ENCODE measurements at places on chromosomes 3 and 15. TPM values are rescaled to one million over a fixed set of nuclear protein-coding genes. Genes with fewer than 3 reads are reported as not detected.

DNA sequence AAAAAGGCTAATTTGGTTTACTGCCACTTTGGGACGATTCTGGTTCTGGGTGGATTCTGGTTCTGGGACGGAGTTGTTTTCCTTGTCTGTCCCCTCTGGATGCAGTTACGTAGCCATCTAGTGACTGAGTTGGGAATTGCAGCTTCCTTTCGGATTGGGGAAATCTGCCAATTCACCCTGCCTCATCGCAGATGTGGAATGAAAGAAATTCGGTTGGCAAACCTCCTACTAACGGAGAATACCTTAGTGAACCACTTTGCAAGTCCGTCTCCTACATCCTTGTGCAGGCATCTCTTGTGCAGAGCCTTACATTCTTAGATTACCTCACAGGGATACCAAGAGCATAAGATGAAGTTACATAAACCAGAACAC is 31.5 kb upstream of the AP4E1 start:
- no peak for DNase-seq

GRCh38 chr3:187811585-187812250 is 66.5 kb upstream of the BCL6 start:
- no peak for DNase-seq

- DNase-seq = peak; percentile 38
These were observed 68.9 kb upstream of the ARL8B start for GRCh38 chr3:5053021-5053831.

The ZIC4 gene
- polyA plus RNA-seq = not detected

GRCh38 chr15:26665957-26666791 is 106.7 kb downstream of the GABRB3 start:
- DNase-seq = no peak

The GOLGA6L10 gene
- polyA plus RNA-seq = 2.9 TPM

DNA sequence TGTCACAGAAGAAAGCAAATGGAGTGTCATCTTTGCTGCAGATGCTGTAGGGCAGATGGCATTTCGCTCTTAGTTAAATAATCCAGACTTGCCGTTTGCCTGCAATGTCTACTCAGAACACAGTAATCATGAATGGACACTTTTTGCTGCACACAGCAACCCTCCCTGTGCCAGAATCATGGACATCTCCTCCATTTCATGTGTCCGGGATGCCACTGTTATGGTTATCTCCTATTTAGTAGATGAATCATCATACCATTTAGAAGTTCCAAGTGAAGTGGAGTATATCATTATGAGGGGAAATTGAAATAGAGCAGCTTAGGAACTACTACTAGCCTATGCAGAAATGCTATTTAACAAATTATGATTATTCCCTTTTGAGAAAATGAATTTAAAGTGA is 118.5 kb downstream of the DUT start:
- DNase-seq = no peak

- no peak for DNase-seq
These were observed 122.1 kb downstream of the CNTN6 start for GRCh38 chr3:1214933-1215332.

- DNase-seq = peak; percentile 37
These were observed 5.2 kb upstream of the FURIN start for GRCh38 chr15:90862964-90863778.

The NANOGP8 gene
- not detected for polyA plus RNA-seq

DNA sequence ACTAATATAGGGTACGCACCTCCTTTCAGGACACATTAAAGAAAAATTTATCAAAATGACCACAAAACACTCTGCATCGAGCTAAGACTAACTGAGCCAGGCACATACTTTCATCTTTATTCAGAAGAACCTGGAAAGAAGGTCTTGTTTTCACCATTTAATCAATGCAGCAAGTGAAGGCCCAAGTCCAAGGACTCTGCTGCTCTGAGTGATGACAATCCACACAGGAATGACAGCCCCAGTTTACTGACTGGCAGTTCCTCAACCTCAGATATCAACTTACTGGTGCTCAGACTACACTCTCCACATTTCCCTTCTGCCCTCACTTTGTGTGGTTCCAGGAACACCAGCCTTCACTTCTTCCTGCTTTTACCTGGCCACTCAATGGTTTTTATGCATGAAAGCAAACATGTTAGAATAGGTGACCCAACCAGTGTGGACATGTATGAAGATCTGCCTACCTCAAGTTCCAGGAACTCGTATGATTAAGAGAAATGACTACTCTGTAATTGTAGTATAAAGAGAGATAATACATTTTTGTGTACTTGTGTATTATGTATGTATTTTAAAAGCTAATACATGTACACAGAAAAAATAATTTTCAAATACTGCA is 29.1 kb upstream of the RASA2 start:
- DNase-seq = no peak

DNA sequence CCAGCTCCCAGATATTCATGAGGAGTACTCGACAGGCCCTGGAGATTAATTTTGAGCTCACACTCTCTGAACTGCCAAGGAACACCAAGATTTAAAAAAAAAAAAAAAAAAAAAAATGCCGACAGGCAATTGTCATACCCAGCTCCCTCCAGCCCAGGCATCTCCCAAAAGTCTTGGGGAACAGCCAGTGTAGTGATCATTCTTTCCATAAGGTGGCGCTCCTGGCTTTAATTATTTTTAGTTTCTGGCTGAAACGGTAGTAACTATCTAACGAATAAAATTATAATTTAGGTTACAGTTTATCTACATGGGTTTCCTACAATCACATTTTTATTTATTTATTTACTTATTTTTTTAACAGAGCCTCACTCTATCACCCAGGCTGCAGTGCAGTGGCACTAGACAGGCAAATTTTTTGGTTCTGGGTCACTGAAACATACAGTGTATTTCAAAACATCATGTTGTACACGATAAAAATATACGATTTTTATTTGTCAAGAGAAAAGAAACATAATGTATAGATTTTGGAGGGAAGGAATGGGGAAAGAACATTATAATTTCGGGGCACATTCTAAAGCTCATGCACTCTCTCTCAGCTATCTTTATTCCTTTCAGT is 157.3 kb downstream of the ADAMTS9 start:
- DNase-seq = peak; percentile 70

DNA sequence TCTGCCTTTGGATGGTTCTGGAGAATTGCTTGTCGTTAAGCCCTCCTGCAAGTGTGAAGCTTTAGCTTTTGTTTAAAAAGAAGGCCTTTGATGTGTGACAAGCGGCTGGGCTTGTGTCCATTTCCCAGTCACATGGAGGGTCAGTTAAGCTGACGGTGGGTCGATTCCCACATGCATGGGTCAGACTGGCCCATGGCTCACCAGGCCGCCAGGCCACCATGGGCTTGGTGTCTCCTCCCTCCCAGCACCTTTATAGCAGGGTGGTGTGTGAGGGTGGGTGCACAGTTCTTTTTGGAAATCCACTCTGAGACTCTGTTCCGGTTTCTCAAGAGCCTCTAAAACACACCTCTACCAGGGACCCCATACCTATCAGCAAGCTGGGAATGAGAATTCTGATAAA is 67.2 kb downstream of the SCN5A start:
- no peak for DNase-seq

The MYLK gene
- polyA plus RNA-seq = 7.2 TPM

- DNase-seq = no peak
These were observed at the start of gene PLCB2 for GRCh38 chr15:40307421-40308211. TSS of gene PLCB2 (minus strand) at chr15:40307935. CDS start at chr15:40307672, 263 bp downstream.

DNA sequence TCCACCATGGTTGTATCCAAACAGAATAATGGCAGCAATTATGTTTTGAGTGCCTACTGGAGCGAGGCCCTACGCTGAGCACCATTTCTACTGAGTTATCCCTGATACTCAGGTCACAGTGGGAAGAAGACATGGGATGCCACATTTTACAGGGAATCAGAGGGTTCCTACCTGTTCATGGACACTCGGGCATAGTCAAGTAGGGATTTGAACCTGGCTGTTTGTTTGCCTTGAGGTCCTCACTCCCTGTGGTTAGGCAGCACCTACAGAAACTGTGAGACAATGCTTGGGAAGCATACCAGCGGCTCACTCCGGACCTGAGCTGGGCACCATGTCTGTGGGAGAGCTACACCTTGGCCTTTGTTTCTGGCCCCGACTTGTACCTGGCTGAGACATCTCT is 390.4 kb downstream of the LRTM1 start:
- no peak for DNase-seq

The TEX55 gene
- not detected for polyA plus RNA-seq
